Cardiac muscle cell (in vitro differentiated cells and primary cell): ENCODE measurements at places on chromosomes 4 and X. TPM values are rescaled to one million over a fixed set of nuclear protein-coding genes. Genes with fewer than 3 reads are reported as not detected.

- no peak overlapping the region for H3K27ac ChIP-seq
- DNase-seq, result no peak
- H3K27me3 ChIP-seq, result no peaks in the 10 kb centered on the region
- H3K4me1 ChIP-seq, result no peaks in the 10 kb centered on the region
Observed at GRCh38 chrX:93454509-93454908, 218.9 kb downstream of the NAP1L3 start.

DNA sequence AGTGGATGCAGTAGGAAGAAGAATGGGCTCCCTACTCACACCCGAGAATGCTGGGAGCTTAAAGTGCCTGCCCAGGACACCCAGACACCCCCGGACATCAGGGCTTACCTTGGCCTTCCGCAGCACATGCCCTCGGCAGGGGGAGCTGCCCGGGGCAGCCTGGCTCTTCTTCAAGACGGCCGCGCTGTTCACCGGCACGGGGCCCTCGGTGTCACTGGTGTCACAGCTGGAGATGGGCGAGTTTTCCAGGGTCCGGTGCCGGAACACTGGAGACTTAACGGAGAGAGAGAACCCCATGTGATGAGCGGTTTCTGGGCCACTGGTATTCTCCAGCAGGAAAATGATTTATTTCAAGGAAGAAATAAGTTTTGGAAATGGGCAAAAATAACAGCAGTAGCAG lies 170.9 kb downstream of the AFAP1 start:
- H3K27ac ChIP-seq, result no peak overlapping the region
- no peak overlapping the region for H3K4me3 ChIP-seq
- peaks cover 12% of the 10 kb centered on the region for H3K36me3 ChIP-seq
- no peaks in the 10 kb centered on the region for H3K27me3 ChIP-seq
- no peaks in the 10 kb centered on the region for H3K4me1 ChIP-seq
- DNase-seq, result no peak

GRCh38 chrX:6019076-6019475 lies 209.6 kb downstream of the NLGN4X start:
- H3K4me3 ChIP-seq, result no peak overlapping the region
- H3K27me3 ChIP-seq, result no peaks in the 10 kb centered on the region
- no peak overlapping the region for H3K27ac ChIP-seq
- no peak for DNase-seq

The NHS gene
- total RNA-seq, result 0.74 and 0.89 TPM in 2 replicates

The GLRB gene
- total RNA-seq, result 2.5 and 2.6 TPM in 2 replicates
